ENCODE measurements at places on chromosomes 5 and 9.

GRCh38 chr5:88925692-88926490, 42.9 kb upstream of the MEF2C start:
- peak; percentile 44 for DNase-seq

GRCh38 chr9:37947977-37948376, 44.0 kb upstream of the SLC25A51 start:
- DNase-seq = no peak

GRCh38 chr5:134070725-134071613, 43.5 kb upstream of the TCF7 start:
- peak; percentile 15 for DNase-seq

- no peak for DNase-seq
Measured at GRCh38 chr5:156444753-156445291, 117.9 kb downstream of the SGCD start.
